ENCODE measurements at places on chromosomes 7 and 10. TPM values are rescaled to one million over a fixed set of nuclear protein-coding genes. Genes with fewer than 3 reads are reported as not detected.

Gene OPTN
- total RNA-seq = 67.6 TPM

Gene C7orf33
- total RNA-seq = not detected

Gene GIMAP2
- 16.2 TPM for total RNA-seq

Gene CDH23
- 2.9 TPM for total RNA-seq

Gene NPTX2
- total RNA-seq = 11.5 TPM

Gene INPP5F
- 11.6 TPM for total RNA-seq

Gene CCDC71L
- total RNA-seq = 23.6 TPM

Gene GRID1
- 0.41 TPM for total RNA-seq

Gene TCF7L2
- 249 TPM for total RNA-seq

Gene PNLIPRP2
- total RNA-seq = 0.32 TPM

Gene COL1A2
- total RNA-seq = 105 TPM

Gene KIAA1549
- 1.3 TPM for total RNA-seq

Gene ZNF282
- total RNA-seq = 40.8 TPM

Gene PAPOLB
- total RNA-seq = not detected

Gene BET1
- total RNA-seq = 22.7 TPM

Gene GFRA1
- 15.1 TPM for total RNA-seq

Gene ADGRA1
- not detected for total RNA-seq

Gene TDRD1
- total RNA-seq = not detected

Gene CALHM1
- not detected for total RNA-seq

Gene NEUROG3
- 8.2 TPM for total RNA-seq

Gene ZNF655
- total RNA-seq = 273 TPM

Gene HYAL4
- total RNA-seq = not detected

Gene KIAA1217
- total RNA-seq = 79.2 TPM

Gene OR2AE1
- not detected for total RNA-seq

Gene SLC26A3
- total RNA-seq = 4,526 TPM

Gene PRPF18
- total RNA-seq = 42.4 TPM

Gene APBB1IP
- 7.6 TPM for total RNA-seq

Gene TMEM176A
- 182 TPM for total RNA-seq

Gene DPYSL4
- total RNA-seq = not detected

Gene SPDYE1
- total RNA-seq = not detected

Gene TMEM196
- total RNA-seq = 3.4 TPM

Gene PAPSS2
- total RNA-seq = 17.3 TPM

Gene UCN3
- total RNA-seq = 1.7 TPM

Gene LAMTOR4
- 403 TPM for total RNA-seq

Gene MKX
- total RNA-seq = not detected

Gene NXPH1
- total RNA-seq = not detected

Gene DYDC2
- not detected for total RNA-seq

Gene CELF2
- 29.2 TPM for total RNA-seq

Gene RPP30
- total RNA-seq = 4.6 TPM

Gene BTBD16
- total RNA-seq = not detected

Gene CPA1
- not detected for total RNA-seq

Gene CCDC172
- not detected for total RNA-seq

Gene FRAT2
- total RNA-seq = 46.4 TPM

Gene EIF5AL1
- total RNA-seq = not detected

Gene MAGI2
- 9.7 TPM for total RNA-seq

Gene RPEL1
- not detected for total RNA-seq

Gene SEMA3D
- total RNA-seq = 1.5 TPM

Gene PDZD7
- total RNA-seq = 2.0 TPM

Gene HGF
- 1.7 TPM for total RNA-seq

Gene LRIT1
- total RNA-seq = not detected

Gene ZPBP
- total RNA-seq = not detected

Gene VENTX
- total RNA-seq = 0.48 TPM

Gene DENND10
- total RNA-seq = 62.0 TPM

Gene EGFR
- 73.3 TPM for total RNA-seq

Gene OR2A1
- not detected for total RNA-seq

Gene HMX3
- total RNA-seq = 1.7 TPM

Gene CACNB2
- total RNA-seq = 17.5 TPM

Gene PPP2R2D
- total RNA-seq = 39.2 TPM

Measured in transverse colon (tissue), 4 donors.